ENCODE measurements at places on chromosomes 5 and 9. TPM values are rescaled to one million over a fixed set of nuclear protein-coding genes. Genes with fewer than 3 reads are reported as not detected.

GRCh38 chr9:93009337-93010015 lies 49.0 kb upstream of the SUSD3 start:
- no peak for DNase-seq
- no peak overlapping the region for H3K27ac ChIP-seq
- H3K4me3 ChIP-seq: no peak overlapping the region
- H3K36me3 ChIP-seq: peaks cover 5% of the 10 kb centered on the region

- H3K27ac ChIP-seq: peak overlapping the region; percentile 53
- no peak overlapping the region for H3K4me3 ChIP-seq
- peak; percentile 78 for DNase-seq
- H3K27me3 ChIP-seq: no peaks in the 10 kb centered on the region
- peaks cover 6% of the 10 kb centered on the region for H3K36me3 ChIP-seq
These were observed 12.6 kb downstream of the DNM1 start for GRCh38 chr9:128215491-128216409.

The PRUNE2 gene
- total RNA-seq: 13.2 TPM

The PCDHGB3 gene
- 1.7 TPM for total RNA-seq

The BTNL3 gene
- total RNA-seq: not detected

The SH3PXD2B gene
- 19.2 TPM for total RNA-seq

DNA sequence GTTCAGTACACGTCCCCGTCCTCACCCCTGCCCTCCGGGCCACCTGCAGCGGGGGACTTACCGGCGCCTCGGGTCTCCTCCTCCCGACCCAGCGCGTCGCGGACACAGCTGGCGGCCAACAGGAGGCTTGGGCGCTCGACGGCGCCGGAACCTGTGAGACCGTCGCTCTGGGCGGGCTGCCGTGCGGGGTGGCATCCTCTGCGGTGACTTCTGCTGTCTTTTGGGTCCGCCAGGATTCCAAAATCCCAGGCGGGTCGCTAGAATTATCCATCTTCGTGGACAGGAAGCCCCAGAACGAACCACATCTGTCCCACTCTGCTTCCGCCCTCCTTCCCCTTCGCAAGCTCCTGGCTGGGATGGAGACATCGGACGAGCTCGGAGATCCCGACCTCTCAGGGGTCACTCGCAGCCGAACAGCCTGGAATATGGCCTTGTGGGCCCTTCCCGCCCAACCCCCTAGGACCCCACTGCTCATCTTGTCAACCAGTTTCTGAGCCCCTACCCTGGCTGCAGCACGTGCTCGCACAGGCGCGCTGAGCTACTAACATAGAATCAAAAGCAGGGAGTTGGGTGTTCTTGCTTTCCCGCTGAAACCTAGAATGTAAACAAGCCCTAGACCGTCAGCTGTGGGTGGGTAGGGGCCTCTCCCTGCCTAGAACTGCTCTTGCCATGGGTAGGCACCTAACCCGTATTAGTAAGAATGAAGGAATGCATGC lies 947 bp upstream of the MARCHF3 start:
- H3K27ac ChIP-seq: peak overlapping the region; percentile 76
- H3K4me1 ChIP-seq: peaks cover 19% of the 10 kb centered on the region
- H3K36me3 ChIP-seq: no peaks in the 10 kb centered on the region

- peak; percentile 93 for DNase-seq
- peaks cover 27% of the 10 kb centered on the region for H3K4me1 ChIP-seq
- no peaks in the 10 kb centered on the region for H3K27me3 ChIP-seq
- no peak overlapping the region for H3K4me3 ChIP-seq
- no peaks in the 10 kb centered on the region for H3K36me3 ChIP-seq
These were observed 59.1 kb downstream of the ABCA1 start for GRCh38 chr9:104868687-104869404.

DNA sequence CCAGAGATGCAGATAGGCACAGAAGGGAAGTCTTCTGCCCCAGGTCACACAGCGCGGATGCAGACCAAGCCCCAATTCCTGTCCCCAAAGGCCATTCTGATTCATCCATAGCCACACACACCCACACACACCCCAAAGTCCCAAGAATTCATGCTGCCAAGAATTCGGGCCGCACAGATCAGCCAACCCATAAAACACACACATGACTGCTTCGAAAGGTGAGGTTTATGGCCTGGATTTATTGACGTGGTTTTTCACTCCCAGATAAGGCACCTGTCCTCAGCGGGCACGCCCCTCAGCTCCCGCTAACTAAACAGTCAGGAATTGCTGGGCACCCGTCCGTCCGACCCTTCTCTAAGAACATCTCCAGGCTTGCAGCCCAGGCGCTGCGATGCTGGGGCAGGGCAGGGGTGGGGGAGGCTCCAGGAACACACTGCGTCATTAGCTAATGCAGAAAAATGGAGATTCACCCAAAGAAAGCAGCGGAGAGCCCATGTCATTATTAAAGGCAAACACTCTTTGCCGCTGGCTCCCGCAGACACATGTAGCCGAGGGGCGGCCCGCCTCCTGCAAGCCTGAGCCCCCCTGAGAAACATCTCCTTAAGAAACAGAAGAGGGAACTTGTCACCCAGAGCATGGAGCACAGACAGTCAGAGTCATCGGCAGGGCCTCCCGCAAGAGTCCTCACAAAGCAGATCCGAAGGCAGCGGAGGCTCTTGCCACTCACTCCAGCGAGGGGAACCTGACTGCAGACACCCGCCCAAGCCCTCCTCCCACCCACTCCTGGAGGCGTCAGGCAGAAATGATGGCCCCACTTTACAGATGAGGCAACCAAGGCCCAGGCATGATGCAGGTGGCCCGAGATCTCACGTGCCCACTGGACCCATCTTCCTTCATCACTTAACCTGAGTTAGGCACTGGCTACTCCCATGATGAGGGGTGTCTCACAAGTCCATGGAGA lies 19.9 kb downstream of the VAV2 start:
- H3K27ac ChIP-seq: no peak overlapping the region
- H3K4me1 ChIP-seq: peaks cover 58% of the 10 kb centered on the region
- DNase-seq: no peak

DNA sequence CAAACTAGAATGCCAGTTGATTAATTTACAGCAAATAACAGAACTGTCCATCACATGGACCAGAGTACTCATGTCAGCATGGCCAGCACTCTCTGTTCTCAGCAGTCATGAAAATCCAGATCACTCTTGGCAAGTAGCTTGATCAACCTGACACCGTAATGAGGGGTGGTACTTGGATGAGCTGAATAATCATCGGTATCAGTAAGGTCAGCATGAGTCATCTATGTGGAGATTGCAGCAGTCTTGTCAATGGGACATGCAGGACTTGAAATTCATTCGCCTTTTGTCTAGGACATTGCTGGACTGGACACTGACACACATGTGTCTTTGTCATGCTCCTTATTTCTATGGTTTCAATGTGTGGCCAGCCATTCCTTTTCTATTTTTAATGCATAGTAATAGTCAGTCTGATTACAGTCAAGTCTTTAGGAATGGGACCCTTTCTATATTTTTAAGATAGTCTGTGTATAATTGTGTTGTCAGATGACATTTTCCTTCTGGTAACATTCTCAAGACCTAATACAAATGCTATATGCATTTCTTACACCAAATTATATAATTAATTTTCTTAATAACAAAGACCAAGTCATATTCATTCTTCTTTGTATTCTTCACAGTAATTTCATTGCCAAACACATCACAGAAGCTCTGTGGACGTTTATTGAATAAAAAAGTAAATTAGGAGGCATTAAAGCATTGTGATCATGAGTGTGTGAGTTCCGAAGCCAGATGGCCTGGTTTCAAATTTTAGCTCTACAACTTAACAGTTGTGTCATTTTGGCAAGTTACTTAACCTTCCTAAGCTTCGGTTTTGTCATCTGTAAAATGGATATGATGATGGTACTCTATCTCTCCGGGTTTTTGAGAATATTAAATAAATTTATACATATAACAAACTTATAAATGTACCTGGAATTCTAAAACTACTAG lies 57.4 kb downstream of the ADAMTSL1 start:
- H3K27ac ChIP-seq: no peak overlapping the region
- H3K36me3 ChIP-seq: peaks cover 2% of the 10 kb centered on the region
- H3K4me3 ChIP-seq: no peak overlapping the region
- DNase-seq: no peak
- no peaks in the 10 kb centered on the region for H3K4me1 ChIP-seq

DNA sequence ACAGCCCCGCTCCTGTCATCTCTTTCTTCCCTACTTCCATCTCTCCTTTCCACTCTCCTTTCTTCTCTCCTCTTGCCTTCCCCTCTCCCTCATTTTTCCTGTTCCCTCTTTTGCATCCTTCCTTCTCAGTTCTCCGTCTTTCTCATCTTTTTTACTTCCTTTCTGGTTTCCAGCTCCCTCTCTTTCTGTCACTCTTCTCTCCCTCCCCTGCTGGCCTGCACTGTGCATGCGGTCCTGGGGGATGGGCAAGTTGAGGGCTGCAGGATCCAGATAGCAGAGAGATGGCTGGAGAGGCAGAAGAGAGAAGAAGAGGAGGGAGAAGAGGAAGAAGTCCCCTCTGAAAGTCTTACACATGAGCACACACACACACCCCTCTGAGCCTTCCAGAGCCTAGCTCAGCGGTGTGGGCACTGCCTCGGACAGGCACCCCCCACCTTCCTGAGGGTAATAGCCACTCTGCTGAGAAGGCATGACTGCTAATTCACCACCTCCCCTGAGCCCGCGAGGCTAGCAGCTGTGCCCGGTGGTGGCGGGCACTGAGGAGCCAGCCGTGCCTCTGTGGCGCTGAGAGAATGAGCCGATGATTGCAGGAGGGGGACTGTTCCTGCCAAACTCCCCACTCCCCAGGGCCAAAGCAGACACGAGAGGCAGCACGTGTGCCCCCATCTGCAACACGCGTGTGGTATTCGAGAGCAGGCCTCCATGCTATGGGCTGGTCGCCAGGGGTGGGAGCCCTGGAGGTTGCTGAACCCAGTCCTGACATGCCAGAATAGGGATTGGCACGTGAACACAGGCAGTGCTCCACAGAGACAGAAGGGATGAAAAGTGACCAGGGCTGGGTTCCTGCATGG lies 3.7 kb upstream of the CAMK2A start:
- no peak overlapping the region for H3K4me3 ChIP-seq
- no peak for DNase-seq
- peaks cover 6% of the 10 kb centered on the region for H3K36me3 ChIP-seq
- H3K27ac ChIP-seq: no peak overlapping the region
- H3K27me3 ChIP-seq: peaks cover 13% of the 10 kb centered on the region

The PCDHAC1 gene
- total RNA-seq: 0.27 TPM

DNA sequence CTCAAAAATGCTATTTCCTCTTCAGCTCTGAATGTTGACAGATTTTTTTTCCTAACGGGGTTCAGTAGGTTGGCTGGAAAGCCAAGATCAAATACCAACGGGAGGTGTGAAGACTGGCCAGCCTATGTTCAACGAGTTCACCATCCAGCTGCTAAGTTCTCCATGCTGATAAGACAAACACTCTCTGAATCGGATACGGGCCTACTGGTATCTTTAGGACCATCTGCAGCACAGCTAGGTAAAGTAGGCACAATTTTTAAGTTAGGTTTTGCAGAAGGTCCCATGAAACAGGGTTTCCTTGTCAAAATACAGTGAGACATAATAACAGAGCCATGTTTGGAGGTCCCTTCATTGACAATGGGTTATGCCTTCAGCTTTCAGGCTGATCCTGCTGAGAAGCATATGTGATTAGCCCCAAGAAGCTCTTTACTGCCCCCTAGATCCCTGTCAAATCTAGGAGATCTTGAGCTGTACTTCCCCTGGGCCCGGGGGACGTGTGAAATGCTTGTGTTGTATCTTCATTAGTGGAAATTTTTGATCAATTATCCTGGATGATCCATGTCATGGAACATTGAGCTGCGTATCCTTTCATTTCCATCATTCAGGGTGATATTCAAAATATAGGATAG lies 60.6 kb downstream of the PGM5 start:
- DNase-seq: no peak
- H3K27me3 ChIP-seq: no peaks in the 10 kb centered on the region
- H3K36me3 ChIP-seq: peaks cover 2% of the 10 kb centered on the region
- H3K4me1 ChIP-seq: no peaks in the 10 kb centered on the region

The IFNA13 gene
- 0.04 TPM for total RNA-seq

DNA sequence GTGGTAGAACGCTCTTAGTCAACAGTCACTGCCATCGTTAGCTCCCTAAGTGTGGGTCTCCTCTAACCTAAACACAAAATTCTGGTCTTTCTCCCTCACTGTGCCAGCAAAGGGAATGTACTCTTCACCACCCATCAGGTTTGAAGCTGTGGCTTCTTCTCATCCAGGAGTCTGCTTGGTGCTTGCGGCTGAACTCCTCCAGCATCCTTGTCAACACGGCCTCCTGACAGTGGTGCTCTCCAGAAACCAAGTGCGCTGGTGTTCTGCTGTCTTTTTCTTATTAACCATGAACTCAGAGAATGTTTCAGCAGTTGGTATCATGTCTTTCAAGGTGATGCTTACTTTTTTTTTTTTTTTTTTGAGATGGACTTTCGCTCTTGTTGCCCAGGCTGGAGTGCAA lies 23.9 kb upstream of the LPCAT1 start:
- no peak overlapping the region for H3K27ac ChIP-seq
- H3K27me3 ChIP-seq: peaks cover 12% of the 10 kb centered on the region
- H3K36me3 ChIP-seq: no peaks in the 10 kb centered on the region
- DNase-seq: no peak

DNA sequence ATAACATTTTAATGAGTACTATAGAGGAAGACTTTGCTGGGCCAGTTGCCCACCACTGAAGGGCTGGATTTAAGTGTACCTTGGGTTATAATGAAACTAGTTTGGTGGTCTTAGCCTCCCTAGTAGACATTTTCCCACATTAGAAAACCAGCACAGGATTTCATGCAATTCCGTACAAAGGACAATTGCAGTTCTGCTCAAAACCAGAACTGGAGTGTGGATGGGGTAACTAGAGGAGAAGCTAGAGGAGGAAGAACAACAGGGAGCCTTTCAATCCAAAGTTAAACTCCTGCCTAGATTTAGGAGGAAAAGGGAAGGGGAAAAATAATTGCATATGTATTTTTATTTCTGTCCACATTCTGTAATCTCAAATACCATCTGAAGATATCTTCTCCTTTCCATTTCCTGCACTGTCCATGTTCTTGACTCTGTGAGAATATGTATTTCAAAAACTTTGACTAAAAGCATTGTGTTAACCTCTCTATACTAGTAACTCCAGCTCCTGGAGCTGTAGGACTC lies 97.5 kb upstream of the SSBP2 start:
- no peaks in the 10 kb centered on the region for H3K36me3 ChIP-seq
- peaks cover 36% of the 10 kb centered on the region for H3K4me1 ChIP-seq
- H3K27me3 ChIP-seq: no peaks in the 10 kb centered on the region
- DNase-seq: peak; percentile 83
- H3K27ac ChIP-seq: no peak overlapping the region
- H3K4me3 ChIP-seq: no peak overlapping the region

GRCh38 chr9:94696545-94696944 lies 30.0 kb upstream of the AOPEP start:
- no peaks in the 10 kb centered on the region for H3K4me1 ChIP-seq
- H3K27ac ChIP-seq: no peak overlapping the region
- H3K4me3 ChIP-seq: no peak overlapping the region
- no peaks in the 10 kb centered on the region for H3K27me3 ChIP-seq
- H3K36me3 ChIP-seq: no peaks in the 10 kb centered on the region

- DNase-seq: peak; percentile 86
- H3K27me3 ChIP-seq: no peaks in the 10 kb centered on the region
- no peaks in the 10 kb centered on the region for H3K4me1 ChIP-seq
- H3K36me3 ChIP-seq: no peaks in the 10 kb centered on the region
- no peak overlapping the region for H3K4me3 ChIP-seq
These were observed 52.9 kb downstream of the COMMD10 start for GRCh38 chr5:116137544-116138378.
